Fibroblast of the aortic adventitia (primary cell): ENCODE measurements at places on chromosomes 4 and X.
A peak's percentile ranks its signal among the peaks of the same experiment; 100 is the strongest.

- no peak for DNase-seq
Observed at GRCh38 chr4:55765070-55765469, 54.5 kb upstream of the EXOC1L start.

GRCh38 chr4:42637867-42638266, 19.0 kb downstream of the ATP8A1 start:
- DNase-seq = no peak

- peak; percentile 89 for DNase-seq
Observed at GRCh38 chr4:32140636-32141035, 1420.5 kb downstream of the PCDH7 start.

- peak; percentile 81 for DNase-seq
Observed at GRCh38 chr4:112109360-112110058, 35.7 kb upstream of the FAM241A start.

GRCh38 chr4:150108691-150109090, 30.4 kb downstream of the DCLK2 start:
- peak; percentile 81 for DNase-seq

DNA sequence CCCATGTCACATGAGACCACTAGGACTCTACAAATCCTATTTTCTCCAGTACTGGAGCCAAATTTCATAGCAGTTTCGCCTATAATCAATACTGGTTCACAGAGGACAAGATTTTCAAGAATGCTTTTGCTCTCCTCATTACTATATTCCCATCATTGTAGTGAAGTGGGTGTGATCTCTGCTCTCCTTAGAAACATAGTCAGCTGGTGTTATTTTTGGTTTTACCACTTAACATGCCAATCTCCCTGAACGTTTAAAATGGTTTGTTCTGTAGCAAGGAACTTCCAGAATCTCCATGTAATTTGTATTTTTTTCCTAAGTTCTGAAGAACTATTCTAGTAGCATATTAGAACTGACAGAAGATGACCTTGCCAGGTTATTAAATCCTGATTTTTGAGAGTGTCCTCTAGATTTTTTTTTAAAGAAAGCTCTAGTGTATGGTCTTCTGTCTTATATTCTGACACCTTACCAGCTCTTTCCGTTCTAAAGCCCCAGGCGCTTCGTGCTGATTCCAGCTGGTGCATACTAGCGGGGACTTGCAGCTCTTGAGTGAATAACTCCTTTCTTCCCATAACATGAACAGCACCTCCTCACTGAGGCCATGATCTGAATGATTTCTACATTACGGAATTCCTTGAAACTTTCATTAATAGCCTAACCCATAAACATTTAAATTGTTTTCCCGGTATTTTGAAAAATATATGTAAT, 1372.9 kb downstream of the TECRL start:
- no peak for DNase-seq

- no peak for DNase-seq
Observed at GRCh38 chr4:7024336-7024890, 18.8 kb upstream of the TADA2B start.

DNA sequence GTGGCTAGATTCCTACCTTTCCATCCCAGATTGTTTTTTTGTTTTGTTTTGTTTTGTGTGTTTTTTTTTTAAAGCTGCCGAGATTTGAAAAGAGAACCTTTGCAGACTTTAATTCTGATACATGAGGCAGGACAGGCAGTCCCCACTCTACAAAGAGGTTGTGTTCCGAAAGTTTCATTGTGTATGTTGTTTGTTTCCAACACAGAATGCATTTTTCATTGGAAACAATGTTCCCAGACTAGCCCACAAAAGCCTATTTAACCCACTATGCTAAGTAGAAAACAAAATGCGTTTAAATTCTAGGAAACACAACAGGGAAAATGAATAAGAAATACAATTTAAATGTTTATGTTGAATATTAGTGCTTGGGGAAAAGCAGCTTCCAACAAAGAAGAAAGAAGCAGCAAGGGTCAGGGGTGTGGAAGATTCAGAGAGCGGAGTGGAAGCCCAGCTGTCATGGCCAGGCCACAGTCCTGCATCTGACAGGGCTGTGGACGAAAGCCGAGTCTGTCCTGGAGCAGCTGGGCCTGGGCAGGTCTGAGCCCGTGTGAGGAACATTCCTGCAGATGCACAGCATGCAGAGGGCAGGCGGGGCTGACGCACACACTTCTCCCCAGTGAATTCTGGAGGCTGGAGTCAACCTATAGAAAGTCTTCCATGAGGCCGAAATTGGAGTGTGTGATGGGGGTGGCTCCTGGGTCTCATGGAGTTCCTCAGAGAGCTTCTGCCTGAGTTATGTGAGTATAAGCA, 12.4 kb upstream of the SETD7 start:
- no peak for DNase-seq

DNA sequence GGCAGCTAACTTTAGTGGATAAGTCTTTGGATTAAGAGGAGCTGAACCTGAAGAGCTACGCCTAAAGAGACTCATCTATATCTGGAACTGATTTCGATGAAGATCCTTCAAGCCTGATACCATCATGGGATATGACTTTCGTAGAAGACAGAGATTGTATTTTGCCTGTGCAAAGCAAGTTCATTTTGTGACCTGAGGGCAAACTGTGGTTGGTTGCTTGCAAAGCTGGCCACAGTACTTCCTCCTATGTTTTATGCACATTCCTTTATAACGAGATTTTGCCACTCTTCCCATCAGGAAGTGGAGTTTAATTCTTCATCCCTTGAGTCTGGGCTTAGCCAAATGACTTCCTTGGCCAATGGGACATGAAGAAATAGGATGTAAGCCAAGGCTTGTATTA, 519.3 kb upstream of the NR3C2 start:
- DNase-seq = no peak

GRCh38 chrX:331825-332495, 13.4 kb upstream of the GTPBP6 start:
- no peak for DNase-seq

DNA sequence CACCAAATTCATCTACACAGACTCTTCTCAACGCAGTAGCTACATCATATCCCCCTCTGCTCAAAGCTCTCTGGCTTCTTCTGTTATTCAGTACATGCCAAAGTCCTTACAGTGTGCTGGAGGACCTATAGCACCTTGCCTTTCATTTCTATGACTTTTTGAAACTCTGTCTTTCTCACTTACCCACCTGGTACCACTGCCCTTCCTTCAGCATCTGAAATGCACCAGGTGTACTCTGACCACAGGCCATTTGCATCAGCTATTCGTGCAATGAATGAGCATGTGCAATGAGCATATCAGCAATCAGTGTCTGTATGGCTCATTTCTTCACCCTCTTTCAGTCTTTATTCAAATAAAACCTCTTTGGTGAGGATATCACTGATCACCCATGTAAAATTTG, 399.9 kb downstream of the RAB28 start:
- DNase-seq = no peak

GRCh38 chrX:132744470-132744869, 214.0 kb downstream of the HS6ST2 start:
- no peak for DNase-seq

GRCh38 chrX:57422289-57422688, 135.8 kb downstream of the FAAH2 start:
- DNase-seq = no peak

DNA sequence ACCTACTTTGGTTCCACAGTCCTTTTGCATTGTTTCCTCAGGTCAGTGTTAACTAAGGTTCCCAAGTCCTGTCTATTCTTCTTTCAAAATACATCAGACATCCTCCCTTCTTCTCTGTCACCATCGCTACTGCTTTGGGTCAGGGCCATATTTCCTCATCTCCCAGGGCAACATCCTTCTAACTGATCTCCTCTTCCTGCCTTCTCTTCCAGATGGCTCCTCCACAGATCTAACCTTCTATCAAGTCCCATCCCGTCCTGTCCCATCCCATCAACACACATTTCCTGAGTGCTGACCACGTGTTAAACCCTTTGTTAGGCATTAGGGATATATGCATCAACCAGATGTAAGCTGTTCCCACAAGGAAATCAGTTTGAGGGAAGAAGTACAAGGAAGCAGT, 25.9 kb downstream of the PLAC1 start:
- DNase-seq = no peak

DNA sequence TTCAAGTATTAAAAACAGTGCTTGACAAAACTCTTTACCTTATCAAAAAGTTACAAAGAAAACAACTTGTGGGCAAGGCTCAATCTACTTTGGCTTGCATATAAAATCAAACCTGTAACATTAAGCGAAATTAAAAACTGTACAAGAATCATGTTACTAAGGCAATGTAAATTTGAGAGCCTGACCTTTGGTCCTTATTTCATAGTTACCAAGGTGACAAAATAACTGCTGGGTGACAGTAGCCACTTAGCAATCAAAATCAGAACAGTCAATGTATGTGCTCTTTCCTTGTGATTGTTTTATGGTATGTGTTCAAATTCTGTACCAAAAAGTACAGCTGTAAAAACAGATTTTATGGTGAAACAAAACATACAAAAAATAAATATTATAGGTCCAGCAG, 204.0 kb downstream of the RASL11B start:
- DNase-seq = no peak

- no peak for DNase-seq
Observed at GRCh38 chr4:90515191-90515590, 388.0 kb downstream of the CCSER1 start.

GRCh38 chr4:98905297-98905696, 23.6 kb downstream of the EIF4E start:
- no peak for DNase-seq
